Upper lobe of right lung (tissue), 1 donor: ENCODE measurements at places on chromosomes 12 and 14. TPM values are rescaled to one million over a fixed set of nuclear protein-coding genes. Genes with fewer than 3 reads are reported as not detected.

DNA sequence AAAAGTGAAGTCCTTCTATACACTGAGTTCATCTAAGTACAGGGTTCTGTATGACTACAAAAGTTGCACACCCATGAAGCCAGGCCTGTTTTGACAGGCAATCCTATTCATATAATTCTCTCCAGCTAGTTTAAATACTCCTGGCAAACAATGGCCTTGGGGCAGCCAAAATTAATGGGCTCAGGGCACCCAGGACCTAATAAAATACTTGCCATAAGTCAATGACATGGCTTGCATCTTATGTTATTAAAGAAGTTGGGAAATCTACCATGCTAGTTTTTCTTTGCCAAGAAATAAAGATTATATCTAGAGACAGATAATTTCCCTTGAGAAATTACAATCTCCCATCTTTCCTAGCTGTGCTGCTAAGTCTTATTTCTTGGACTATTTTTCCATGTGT is 11.1 kb upstream of the TMTC1 start:
- H3K27me3 ChIP-seq = no peaks in the 10 kb centered on the region
- H3K4me1 ChIP-seq = no peaks in the 10 kb centered on the region
- no peak overlapping the region for H3K27ac ChIP-seq
- DNase-seq = no peak

The ASB2 gene
- total RNA-seq = 3.2 TPM

GRCh38 chr12:131147894-131148293 is 194.2 kb downstream of the ADGRD1 start:
- DNase-seq = no peak
- H3K27ac ChIP-seq = no peak overlapping the region
- H3K4me3 ChIP-seq = no peak overlapping the region
- no peaks in the 10 kb centered on the region for H3K4me1 ChIP-seq
- no peaks in the 10 kb centered on the region for H3K27me3 ChIP-seq
- H3K36me3 ChIP-seq = no peaks in the 10 kb centered on the region

The ATF7 gene
- total RNA-seq = 54.0 TPM

DNA sequence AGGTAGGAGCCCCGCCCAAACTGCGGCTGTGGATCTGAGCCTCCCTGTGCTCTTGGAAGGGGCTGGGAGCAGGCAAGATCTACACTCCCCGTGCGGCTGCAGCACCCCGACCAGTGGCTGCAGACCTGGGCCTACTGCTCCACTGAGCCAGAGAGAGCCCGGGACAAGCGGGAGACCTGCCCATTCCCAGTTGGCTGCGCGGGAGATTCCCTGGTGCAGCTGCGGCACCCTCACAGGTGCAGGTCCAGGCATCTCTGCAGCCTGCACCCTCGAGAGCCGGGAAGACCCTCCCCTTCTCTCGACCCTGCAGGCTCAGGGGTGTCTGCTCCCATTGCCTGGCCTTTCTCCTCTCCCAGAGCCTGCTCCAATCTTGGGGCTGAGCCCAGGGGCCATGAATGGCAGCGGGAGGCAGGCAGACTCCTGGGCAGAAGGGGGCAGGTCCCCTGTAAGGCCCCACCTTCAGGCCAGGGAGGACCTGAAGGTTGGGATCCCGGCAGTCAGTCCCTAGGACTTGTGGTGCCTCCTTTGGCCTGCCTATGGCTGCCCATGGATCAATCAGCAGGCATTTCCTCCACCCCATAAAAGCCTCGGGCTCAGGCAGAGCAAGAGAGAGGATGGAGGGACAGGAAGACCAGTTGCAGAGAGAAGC is 8.8 kb upstream of the A2M start:
- H3K4me1 ChIP-seq = peaks cover 22% of the 10 kb centered on the region
- DNase-seq = peak; percentile 61
- peak overlapping the region; percentile 74 for H3K27ac ChIP-seq
- H3K27me3 ChIP-seq = no peaks in the 10 kb centered on the region
- peak overlapping the region; percentile 11 for H3K4me3 ChIP-seq

- H3K4me3 ChIP-seq = peak overlapping the region; percentile 85
- no peak for DNase-seq
- H3K36me3 ChIP-seq = peaks cover 21% of the 10 kb centered on the region
- H3K27me3 ChIP-seq = no peaks in the 10 kb centered on the region
- peaks cover 50% of the 10 kb centered on the region for H3K4me1 ChIP-seq
These were observed 710 bp upstream of the FOS start for GRCh38 chr14:75277815-75278421.

- no peak overlapping the region for H3K27ac ChIP-seq
- DNase-seq = no peak
- H3K36me3 ChIP-seq = no peaks in the 10 kb centered on the region
- H3K27me3 ChIP-seq = no peaks in the 10 kb centered on the region
These were observed 71.0 kb downstream of the LIN52 start for GRCh38 chr14:74155749-74156148.

DNA sequence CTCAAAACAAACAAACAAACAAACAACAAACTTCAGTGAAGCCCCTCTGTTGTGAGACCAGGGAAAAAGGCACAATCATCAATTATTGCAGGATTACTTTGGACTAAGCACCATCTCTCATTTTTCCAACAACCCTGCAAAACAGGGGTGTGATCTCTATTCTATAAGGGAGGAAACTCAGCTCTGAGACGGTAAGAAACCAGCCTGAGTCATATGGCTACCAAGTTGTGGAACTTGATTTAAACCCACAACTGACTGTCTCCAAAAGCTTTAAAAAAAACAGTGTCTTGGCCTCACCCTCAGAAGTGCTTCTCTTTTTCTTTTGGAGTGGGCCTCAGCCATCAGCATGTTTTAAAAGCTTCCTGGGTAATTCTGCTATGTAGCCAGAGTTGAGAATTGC is 49.8 kb downstream of the RIN3 start:
- H3K27ac ChIP-seq = no peak overlapping the region
- DNase-seq = no peak
- H3K27me3 ChIP-seq = no peaks in the 10 kb centered on the region
- H3K36me3 ChIP-seq = peaks cover 22% of the 10 kb centered on the region
- no peak overlapping the region for H3K4me3 ChIP-seq

The CARMIL3 gene
- total RNA-seq = 0.96 TPM

GRCh38 chr14:67357186-67357968 is 2.2 kb downstream of the ATP6V1D start:
- peaks cover 37% of the 10 kb centered on the region for H3K4me1 ChIP-seq
- no peak overlapping the region for H3K4me3 ChIP-seq
- H3K27ac ChIP-seq = no peak overlapping the region
- H3K36me3 ChIP-seq = peaks cover 4% of the 10 kb centered on the region
- DNase-seq = no peak
- no peaks in the 10 kb centered on the region for H3K27me3 ChIP-seq

The REP15 gene
- 4.5 TPM for total RNA-seq

The SLC5A8 gene
- 2.8 TPM for total RNA-seq

The PPP4R4 gene
- total RNA-seq = 2.2 TPM

- H3K4me3 ChIP-seq = no peak overlapping the region
- no peak for DNase-seq
- no peaks in the 10 kb centered on the region for H3K27me3 ChIP-seq
- no peaks in the 10 kb centered on the region for H3K36me3 ChIP-seq
- no peaks in the 10 kb centered on the region for H3K4me1 ChIP-seq
These were observed 28.3 kb downstream of the SLC5A8 start for GRCh38 chr12:101181776-101182175.

The KCNJ8 gene
- total RNA-seq = 20.9 TPM
